ENCODE measurements at places on chromosomes 12 and 14.

- no peak for DNase-seq
Measured at GRCh38 chr12:118727196-118727978, 254.0 kb upstream of the SRRM4 start.

DNA sequence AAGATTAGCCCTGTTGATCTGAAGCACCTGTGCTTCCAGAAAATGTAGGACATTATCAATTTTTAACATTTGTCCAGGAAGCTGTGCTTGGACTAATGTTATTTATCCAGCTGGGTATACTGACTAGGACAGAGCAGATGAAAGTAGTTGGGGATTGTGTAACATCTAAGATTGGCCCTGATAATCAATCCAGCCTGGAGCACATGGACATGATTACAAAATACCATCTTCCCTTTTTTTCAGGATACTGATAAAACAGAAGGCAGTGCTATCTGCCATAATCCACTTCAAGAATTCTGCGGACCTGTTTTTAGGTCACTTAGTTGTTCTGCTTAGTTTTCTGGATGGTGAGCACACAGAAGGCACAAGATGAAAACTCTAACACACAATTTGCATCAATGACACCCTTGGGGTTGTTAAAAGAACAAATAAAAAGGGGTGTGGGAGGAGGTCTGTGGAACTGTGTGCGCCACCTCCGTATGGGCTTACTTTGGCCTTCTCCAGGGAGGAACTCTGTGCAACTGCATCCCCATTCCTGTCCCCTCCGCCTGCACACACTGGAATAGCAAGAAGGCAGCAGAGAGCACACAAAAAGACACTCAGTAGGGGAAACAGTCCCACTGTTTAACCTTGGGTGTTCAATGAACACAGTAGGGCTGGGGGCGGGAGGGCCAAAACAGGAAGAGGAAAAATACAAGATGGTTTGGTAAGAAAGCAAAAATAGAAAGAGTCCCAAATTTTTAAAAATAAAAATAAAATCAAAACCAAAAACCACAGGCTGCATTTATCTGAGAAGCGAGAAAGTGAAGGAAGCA, 31.1 kb upstream of the DUSP6 start:
- DNase-seq = no peak

GRCh38 chr14:36863271-36863670, 201.6 kb downstream of the PAX9 start:
- no peak for DNase-seq

DNA sequence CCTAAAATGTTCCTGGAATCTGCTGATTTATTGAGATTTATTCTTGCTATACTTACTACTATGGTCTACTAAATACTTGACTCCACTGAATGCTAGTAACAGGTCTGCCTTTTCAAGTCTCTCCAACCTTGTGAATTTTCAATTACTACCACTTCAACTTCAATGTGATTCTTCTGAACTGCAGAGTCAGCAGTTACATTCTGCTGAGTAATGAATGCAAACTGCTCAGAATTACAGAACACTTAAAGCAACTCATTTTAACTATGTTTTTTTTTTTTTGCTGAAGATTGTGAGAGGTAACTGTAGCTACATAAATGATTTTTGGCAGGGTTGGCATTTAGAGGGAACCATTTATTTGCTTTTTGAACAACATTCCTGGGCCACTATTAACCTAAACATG, 41.8 kb downstream of the ARF6 start:
- no peak for DNase-seq

- no peak for DNase-seq
Measured at GRCh38 chr12:88733008-88733407, 152.7 kb upstream of the KITLG start.

- no peak for DNase-seq
Measured at GRCh38 chr12:100348657-100349454, 8.0 kb upstream of the SLC17A8 start.

DNA sequence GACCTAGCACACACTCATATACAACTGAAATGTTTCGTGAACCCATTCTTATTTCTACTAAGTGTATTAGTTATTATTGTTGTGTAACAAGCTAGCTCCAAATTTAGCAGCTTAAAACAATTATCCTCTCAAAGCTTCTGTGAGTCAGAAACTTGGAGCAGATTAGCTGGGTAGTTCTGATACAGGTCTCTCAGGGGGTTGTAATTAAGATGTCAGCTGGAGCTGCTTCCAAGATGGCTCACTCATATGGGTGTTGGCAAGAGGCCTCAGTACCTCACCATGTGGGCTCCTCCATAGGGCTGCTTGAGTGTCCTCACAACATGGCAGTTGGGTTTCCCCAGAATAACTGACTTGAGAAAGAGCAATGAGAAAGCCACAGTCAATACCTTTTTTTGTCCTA, 9.8 kb downstream of the GPR135 start:
- DNase-seq = no peak

- no peak for DNase-seq
Measured at GRCh38 chr12:87866578-87867292, 162.5 kb downstream of the C12orf50 start.

GRCh38 chr12:45671254-45671653, 58.3 kb upstream of the ARID2 start:
- no peak for DNase-seq

DNA sequence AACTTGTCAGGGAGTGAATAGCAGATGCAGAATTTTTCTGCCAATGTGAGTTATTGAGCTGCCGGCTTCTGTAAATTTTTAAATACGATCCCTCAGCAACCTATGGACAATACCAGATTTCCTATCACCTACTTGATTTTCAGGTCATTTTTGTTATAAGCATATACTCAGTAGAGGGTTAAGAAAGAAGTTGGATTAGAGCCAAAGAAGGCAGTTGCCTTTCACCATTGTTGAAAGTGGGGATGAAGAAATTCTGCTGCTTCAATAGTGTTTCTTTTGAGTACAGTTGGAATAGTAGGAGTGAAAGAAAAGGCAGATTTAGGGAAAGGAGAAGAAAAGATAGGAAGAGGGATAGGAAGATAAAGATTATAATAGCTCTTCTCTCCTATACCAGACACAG, 197.1 kb downstream of the ATP23 start:
- DNase-seq = no peak

- DNase-seq = no peak
Measured at GRCh38 chr14:92248696-92249095, 74.3 kb upstream of the SLC24A4 start.

DNA sequence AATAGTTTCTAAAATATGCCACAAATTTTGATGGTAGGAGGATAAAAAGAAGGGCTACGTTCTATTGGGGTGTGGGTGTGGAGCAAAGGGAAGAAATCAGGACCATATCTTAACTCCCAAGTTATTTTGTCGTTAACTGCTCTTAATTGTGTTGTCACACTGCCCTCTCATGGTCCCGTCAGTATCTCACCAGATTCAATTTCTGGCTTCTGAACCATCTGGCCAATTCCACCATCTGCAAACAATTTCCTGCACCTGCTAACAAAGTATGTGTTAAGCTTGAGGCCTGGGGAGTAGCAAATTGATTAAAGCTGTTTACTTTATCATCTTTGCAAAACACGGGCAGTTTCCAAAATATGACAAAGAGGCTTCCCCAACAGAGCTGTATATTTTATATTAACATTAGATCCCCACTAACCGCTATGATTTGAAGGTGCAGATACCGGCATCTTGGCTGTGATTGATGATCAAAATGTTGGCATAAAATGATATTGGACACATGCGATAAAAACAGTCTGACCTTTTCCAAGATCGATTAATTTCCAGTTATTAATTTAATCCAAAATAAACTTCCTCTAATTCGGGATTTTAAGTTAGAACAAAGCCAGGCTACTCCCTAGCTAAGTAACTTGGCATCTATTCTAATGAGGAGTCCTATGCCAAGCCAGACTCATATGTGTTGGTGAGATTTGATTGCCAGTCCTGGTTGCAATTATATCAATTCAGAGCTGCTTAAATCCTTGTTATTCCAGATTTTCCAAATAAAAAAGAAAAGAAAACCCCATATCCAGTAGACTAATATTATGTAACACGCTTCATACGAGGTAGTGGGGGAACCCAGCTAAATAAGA, 6.9 kb upstream of the DNM1L start:
- DNase-seq = peak; percentile 81

DNA sequence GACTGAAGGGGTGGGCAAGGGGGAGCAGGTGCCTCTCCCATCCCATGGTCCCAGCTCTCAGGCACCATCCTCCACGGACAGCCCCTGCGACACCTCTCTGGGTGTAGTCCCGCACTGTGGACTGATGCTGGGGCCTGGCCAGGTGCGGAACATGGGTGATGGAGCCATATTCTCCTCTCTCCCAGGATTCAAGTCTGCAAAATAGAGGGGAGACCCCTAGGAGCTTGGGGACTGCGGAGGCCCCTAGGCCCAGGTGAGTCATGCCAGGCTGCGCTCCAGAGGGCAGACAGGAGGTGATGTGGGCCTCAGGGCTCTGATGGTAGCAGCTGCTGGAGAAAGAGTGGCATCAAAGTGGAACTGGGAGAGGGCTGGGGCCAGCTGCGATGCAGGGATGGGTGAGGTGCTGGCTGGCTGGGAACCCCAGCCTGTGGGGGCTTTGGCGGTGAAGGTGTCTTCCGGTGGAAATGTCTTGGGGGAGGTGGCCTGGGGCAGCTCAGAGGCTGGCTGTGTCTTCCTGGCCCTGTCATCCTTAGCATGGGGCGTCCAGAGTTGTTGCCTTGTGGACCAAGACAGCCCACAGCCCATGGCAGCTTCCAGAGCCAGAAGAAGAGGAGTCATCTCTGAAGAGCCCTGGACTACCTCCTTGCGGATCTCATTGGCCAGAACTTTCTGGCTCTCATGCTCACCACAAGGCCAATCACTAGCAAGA, 149.1 kb downstream of the KIF26A start:
- DNase-seq = no peak

- no peak for DNase-seq
Measured at GRCh38 chr12:18139989-18140596, 50.1 kb upstream of the RERGL start.

DNA sequence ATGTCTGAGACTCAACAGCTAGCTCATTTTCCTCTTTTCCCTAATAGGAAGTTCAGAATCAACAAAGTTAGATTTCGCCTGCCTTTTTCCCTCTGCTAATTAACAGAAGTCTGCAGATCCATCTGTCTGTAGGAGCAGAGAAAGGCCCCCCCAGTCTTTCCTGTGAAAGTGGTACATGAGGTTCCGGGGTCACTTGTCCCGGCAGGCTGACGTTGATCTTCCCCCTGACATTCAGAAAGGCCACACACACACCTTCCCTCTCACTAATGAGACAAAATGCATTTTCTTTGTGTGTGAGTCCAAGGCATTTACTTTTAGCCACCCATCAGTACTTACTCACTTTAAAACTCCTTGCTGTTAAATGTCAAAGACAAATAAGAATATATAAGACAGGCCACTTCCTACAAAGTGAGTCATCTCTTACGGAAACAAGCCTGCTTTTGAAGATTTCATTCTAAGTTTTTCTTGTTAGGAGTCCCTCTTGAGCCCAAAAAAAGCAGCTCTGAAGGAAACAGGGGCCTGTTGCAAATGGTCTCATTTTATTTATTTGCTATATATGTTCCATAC, 138.7 kb downstream of the TTC7B start:
- DNase-seq = no peak

DNA sequence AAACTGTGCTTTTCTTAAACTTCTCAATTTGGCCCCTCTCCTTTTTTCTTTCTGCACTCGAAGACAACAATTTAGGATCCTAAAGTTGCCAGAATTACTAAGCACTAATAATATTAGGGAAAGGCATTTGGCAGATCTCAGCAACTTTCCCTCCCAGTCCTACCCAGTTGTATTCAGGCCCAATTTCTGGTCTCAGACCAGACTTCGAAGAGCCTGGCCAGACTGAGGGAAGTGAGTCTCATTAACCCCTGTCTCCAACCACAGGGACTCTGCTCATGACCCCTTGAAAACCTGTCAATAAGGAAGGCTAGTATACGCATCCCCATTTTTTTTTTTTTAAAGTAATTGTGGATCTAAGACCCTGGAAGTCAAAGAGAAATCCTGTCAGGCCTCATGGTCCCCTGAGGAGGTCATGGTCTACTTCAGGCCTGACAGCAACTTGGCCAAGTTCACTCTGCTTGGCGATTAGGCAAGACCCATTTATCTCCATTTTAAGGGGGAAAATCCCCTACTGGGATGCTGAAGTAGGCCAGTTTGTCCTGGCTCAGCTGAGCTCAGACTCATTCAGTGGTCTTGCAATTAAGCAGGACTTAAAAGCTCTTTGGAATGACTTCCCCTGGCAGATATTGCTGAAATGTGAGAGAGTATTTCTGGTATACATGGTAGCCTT, 521.0 kb downstream of the FUT8 start:
- no peak for DNase-seq

DNA sequence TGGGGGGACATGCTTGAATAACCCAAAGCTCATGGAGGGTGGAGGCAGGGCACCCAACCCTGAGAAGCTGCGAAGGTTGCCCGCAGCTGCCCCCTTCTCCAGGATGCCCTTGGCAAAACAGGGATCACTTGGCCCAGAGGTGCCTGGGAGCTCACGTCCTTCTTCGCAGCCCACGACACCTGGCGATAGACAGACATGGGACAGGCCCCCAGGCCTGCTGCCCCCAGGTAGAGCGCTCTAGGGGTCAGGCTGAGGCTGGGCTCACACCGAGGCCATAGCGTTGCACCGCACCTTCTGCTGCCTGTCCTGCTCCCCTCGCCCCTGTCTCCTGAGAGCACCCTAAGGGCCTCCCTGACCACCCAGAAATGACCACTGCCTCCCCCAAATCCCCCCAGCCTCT, 20.2 kb upstream of the PLA2G1B start:
- DNase-seq = no peak
